ENCODE measurements at places on chromosomes 12 and 14. TPM values are rescaled to one million over a fixed set of nuclear protein-coding genes. Genes with fewer than 3 reads are reported as not detected.

TRPV4 gene
- 4.2 TPM for total RNA-seq

MMP17 gene
- total RNA-seq, result 8.5 TPM

STAB2 gene
- total RNA-seq, result 6.3 TPM

KERA gene
- total RNA-seq, result 4.8 TPM

FBXO34 gene
- 29.7 TPM for total RNA-seq

CELA1 gene
- total RNA-seq, result not detected

FAM186B gene
- 0.59 TPM for total RNA-seq

INSM2 gene
- total RNA-seq, result not detected
